ENCODE measurements at places on chromosomes 13 and 19. TPM values are rescaled to one million over a fixed set of nuclear protein-coding genes. Genes with fewer than 3 reads are reported as not detected.

Gene STK11
- 50.1 TPM for polyA plus RNA-seq

Gene ZNF829
- polyA plus RNA-seq, result 5.2 TPM

Gene DNAJC15
- 31.6 TPM for polyA plus RNA-seq

Gene ATP4B
- polyA plus RNA-seq, result 0.53 TPM

Gene FGF22
- 0.73 TPM for polyA plus RNA-seq

DNA sequence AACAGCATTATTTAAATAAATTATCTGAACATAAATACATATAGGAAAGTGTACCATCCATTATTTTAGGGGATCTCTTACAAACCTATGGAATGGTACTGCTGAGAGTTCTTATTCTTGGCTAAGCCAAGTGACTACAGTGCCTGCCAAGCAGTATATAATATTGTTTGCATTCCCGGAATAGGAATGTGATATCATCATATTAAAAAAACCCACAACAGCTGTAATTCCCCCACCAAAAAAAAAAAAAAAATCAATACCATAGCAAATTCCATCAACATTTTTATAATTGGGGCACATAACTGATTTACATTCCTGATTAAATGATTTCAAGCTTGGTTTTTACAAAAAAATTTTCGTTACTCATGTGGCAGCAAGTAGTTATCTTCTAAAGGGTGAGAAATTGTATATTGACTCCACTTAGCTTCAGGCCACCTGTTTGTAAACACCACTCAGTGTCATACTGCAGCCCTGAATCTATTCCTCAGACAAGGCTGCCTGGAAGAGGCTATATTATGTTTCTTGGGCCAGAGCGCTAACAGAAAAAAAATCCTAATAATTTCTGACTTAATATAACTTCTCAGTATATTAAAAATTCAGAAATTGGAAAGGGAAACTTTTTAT lies 278.1 kb downstream of the DNAJC15 start:
- DNase-seq, result no peak

- DNase-seq, result no peak
These were observed 6.8 kb downstream of the LILRA1 start for GRCh38 chr19:54600212-54600611.

- DNase-seq, result no peak
These were observed 6.9 kb downstream of the MTMR6 start for GRCh38 chr13:25280396-25280795.

GRCh38 chr13:30918662-30919405 lies 12.8 kb downstream of the MEDAG start:
- DNase-seq, result no peak

Measured in right renal pelvis (tissue), 4 donors.